CD8-positive, alpha-beta memory T cell (primary cell): ENCODE measurements at places on chromosomes 16 and 17. TPM values are rescaled to one million over a fixed set of nuclear protein-coding genes. Genes with fewer than 3 reads are reported as not detected.

DNA sequence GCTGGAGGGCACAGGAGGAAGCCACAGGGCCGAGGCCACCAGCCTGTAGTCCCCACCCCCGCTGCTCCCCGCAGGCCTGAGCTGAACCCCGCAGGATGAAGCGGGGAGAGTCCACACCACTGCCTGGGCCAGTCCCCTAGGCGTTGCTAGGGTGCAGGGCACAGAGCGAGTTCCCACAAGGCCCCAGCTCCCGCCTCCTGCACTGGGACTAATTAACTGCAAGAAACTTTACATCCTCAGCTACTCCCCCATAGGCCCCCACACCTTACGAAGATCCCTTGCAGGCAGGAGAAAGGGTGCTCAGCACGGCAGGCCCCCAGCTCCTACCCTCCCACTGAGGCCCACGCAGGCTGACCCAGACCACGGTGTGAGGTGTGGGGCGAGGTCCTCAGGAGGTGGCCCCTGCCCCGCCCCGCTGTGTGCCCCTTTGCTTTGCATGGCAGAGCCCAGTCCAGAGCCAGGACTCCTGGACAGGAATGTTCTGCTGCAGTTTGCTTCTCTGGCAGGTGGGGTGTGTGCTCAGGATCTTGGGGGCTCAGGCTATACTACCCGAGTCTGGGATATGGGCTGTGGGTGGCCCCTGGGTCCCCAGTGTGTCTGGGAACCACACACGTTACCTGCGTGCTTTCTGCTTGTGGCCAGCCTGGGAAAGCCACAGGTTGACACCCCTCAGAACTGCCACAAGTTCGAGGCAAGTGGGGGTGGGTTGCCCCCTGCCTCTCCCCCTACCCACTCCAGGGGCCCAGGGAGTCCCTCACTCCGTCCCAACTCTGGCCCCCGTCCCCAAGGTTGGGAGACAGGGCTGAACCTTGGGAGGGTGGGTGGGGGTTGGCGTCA lies 1.2 kb downstream of the GNG13 start:
- no peak overlapping the region for H3K4me3 ChIP-seq
- H3K27me3 ChIP-seq = peaks cover 6% of the 10 kb centered on the region
- no peak overlapping the region for H3K27ac ChIP-seq
- no peaks in the 10 kb centered on the region for H3K4me1 ChIP-seq

DNA sequence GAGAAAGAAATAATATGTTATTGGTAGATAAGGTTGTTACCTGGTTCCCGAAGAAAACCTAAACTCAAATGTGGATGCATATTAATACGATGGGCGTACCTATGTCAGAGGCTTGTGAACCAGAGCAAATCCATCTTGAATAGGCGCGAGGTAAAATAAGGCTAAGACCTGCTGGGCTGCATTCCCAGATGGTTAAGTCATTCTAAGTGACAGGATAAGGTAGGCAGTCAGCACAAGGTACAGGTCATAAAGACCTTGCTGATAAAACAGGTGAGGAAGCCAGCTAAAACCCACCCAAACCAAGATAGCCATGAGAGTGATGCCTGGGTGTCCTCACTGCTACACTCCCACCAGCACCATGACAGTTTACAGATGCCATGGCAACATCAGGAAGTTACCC lies 1400.1 kb downstream of the CDH8 start:
- no peaks in the 10 kb centered on the region for H3K4me1 ChIP-seq
- no peak for DNase-seq
- H3K27me3 ChIP-seq = no peaks in the 10 kb centered on the region
- H3K4me3 ChIP-seq = no peak overlapping the region
- no peak overlapping the region for H3K27ac ChIP-seq

DNA sequence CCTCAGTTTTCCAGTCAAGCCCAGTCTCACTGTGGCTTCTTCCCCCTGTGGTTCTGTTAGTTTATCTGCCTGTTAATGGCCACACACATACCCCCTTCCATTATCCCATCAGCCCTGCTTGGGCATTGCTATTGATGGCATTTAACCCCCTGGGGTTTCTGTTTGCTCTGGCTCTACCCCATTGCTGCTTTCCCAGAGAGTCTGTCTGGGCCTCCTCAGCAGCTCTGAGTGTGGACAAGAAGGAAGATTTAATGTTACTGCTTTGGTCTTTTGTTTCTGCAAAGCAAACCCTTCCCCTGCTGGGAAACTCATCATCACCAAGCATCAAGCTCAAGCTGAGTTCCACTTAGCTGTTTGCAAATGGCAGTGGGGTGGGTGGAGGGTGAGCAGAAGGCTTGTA lies 162.7 kb downstream of the CCT6B start:
- DNase-seq = no peak
- H3K36me3 ChIP-seq = no peaks in the 10 kb centered on the region
- H3K27me3 ChIP-seq = no peaks in the 10 kb centered on the region

- H3K27me3 ChIP-seq = peaks cover 9% of the 10 kb centered on the region
- H3K4me3 ChIP-seq = peak within 1 kb of the TSS; percentile 11
- H3K27ac ChIP-seq = no peak within 1 kb of the TSS
- peaks cover 6% of the 10 kb centered on the region for H3K4me1 ChIP-seq
Measured at GRCh38 chr16:67430977-67431774, at the start of gene HSD11B2. Gene HSD11B2 (plus strand): TSS chr16:67431121. CDS start chr16:67431249, 128 bp downstream.

- H3K4me3 ChIP-seq = no peak overlapping the region
- H3K36me3 ChIP-seq = peaks cover 10% of the 10 kb centered on the region
- H3K27ac ChIP-seq = no peak overlapping the region
- H3K4me1 ChIP-seq = peaks cover 16% of the 10 kb centered on the region
- DNase-seq = no peak
Measured at GRCh38 chr16:31093132-31093703, 1.4 kb downstream of the VKORC1 start.

DNA sequence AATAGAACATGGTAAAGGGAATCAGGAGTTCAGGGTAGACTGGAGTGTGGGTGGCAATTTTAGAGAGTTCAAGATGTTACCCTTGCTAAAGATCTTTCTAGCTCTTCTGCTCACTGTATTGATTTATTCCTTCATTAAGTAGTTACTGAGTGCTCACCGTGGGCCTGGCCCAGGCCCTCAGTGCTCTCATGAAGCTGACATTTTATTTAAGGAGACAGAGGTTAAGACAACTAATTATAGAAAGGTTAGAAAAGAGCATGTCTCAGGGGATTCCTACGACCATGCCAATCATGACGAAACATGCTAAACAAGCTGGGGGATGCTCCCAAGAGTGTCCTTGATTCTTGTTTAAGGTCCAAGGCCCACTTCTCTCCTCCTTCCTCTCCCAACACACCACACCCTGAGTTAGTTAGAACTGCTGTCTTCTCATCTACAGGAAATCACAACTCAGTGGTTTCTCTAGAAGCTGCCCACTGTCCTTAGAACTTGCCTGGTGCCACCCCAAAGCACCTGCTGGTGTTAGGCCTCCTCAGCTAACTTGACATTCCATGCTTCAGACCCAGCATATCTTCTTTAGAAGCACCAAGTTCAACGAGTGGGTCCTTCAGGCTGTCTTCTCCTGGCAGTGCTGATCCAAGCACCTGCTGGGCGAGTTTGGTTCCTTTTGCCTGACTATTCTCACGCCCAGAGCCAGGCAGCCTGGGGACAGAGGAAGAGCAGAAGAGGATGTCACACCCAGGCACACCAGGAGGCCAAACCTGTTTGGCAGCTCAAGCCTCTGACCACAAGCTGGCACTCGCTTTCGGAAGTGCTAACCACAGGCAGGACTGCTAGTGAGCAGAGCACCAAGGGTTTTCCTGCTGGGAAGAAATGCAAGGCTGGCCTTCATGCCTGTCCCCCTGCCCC lies 79.0 kb downstream of the GAS7 start:
- DNase-seq = peak; percentile 41
- H3K27ac ChIP-seq = peak overlapping the region; percentile 10
- no peaks in the 10 kb centered on the region for H3K27me3 ChIP-seq
- H3K36me3 ChIP-seq = no peaks in the 10 kb centered on the region
- H3K4me1 ChIP-seq = peaks cover 83% of the 10 kb centered on the region
- H3K4me3 ChIP-seq = no peak overlapping the region

DNA sequence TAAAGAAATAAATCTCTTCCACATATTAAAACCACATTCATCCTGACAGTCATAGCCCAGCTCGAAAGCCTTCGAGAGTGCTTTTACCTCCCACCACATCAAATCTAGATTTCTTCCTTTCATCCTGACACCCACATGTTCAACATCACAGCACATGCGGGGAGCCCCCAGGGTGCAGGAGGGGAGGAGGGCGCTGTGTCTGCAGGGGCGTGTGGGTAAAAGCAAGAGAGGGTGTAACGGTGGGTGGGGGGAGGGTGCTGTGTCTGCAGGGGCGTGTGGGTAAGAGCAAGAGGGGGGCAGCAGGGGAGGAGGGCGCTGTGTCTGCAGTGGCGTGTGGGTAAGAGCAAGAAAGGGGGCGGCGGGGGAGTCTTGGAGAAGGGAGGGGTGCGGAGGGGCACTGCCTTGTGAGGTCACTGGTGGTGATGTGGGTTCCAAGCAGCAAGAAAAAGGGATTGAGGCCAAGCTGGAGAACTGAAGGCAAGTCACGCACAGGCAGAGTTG lies 34.7 kb downstream of the ADCY9 start:
- H3K27ac ChIP-seq = no peak overlapping the region
- H3K4me3 ChIP-seq = no peak overlapping the region
- no peaks in the 10 kb centered on the region for H3K27me3 ChIP-seq
- peaks cover 21% of the 10 kb centered on the region for H3K4me1 ChIP-seq
- no peaks in the 10 kb centered on the region for H3K36me3 ChIP-seq
- DNase-seq = no peak

DNA sequence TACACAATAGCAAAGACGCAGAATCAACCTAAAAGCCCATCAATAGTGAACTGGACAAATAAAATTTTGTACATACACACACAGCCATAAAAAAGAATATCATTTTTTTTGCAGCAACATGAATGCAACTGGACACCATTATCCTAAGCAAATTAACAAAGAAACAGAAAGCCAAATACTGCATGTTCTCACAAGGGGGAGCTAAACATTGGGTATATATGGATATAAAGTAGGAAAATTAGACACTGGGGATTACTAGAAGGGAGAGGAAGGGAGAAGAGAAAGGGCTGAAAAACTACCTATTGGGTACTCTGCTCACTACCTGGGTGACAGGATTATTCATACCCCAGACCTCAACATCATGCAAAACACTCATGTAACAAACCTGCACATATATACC lies 28.2 kb downstream of the ADAMTS18 start:
- no peaks in the 10 kb centered on the region for H3K27me3 ChIP-seq
- no peak overlapping the region for H3K4me3 ChIP-seq
- H3K36me3 ChIP-seq = no peaks in the 10 kb centered on the region
- DNase-seq = no peak
- no peak overlapping the region for H3K27ac ChIP-seq

GRCh38 chr17:418421-418751 lies 65.8 kb upstream of the RPH3AL start:
- no peaks in the 10 kb centered on the region for H3K36me3 ChIP-seq
- H3K4me1 ChIP-seq = peaks cover 75% of the 10 kb centered on the region
- H3K27me3 ChIP-seq = no peaks in the 10 kb centered on the region
- DNase-seq = peak; percentile 80
- H3K27ac ChIP-seq = peak overlapping the region; percentile 20

GRCh38 chr16:88296437-88297177 lies 86.2 kb upstream of the ZNF469 start:
- DNase-seq = no peak
- H3K27ac ChIP-seq = no peak overlapping the region
- no peaks in the 10 kb centered on the region for H3K4me1 ChIP-seq
- no peaks in the 10 kb centered on the region for H3K27me3 ChIP-seq

GRCh38 chr17:60311936-60312335 lies 80.0 kb downstream of the USP32 start:
- H3K36me3 ChIP-seq = no peaks in the 10 kb centered on the region
- H3K4me1 ChIP-seq = peaks cover 6% of the 10 kb centered on the region

EVPLL gene
- not detected for total RNA-seq

MEIOB gene
- total RNA-seq = not detected

MMP15 gene
- 1.1 TPM for total RNA-seq

CPNE7 gene
- total RNA-seq = 3.2 TPM
